Activated CD4-positive, alpha-beta T cell treated with anti-CD3 and anti-CD28 coated beads, Interleukin-2, amount 50 U/mL, for 48 hours (primary cell): ENCODE measurements at places on chromosomes 13 and 19.

- no peak for DNase-seq
Observed at GRCh38 chr13:32430018-32430747, 2.3 kb upstream of the N4BP2L1 start.

- DNase-seq: no peak
Observed at GRCh38 chr19:3881272-3882040, 971 bp downstream of the ATCAY start.

GRCh38 chr19:18307271-18307681, 15.6 kb downstream of the LSM4 start:
- DNase-seq: no peak

GRCh38 chr13:77339408-77339807, 12.5 kb upstream of the MYCBP2 start:
- DNase-seq: no peak

DNA sequence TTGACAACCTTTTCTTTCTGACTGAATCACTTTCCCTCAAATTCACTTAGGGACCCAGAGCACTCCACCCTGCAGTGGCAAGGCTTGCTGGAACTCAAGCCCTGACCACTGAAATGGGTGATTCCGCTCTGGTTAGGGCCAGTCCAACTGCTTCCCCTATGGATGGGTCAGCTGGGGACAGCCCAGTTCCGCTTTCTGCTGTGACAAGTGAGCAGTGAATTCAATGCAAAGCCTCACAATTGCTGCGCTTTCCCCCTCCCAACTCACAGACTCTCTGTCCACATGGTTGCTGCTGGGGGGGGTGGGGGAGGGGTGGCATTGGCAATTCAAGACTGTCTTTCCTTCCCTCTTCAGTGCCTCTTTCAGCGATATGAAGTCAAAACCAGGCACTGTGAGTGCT, 18.7 kb downstream of the CD70 start:
- DNase-seq: no peak

DNA sequence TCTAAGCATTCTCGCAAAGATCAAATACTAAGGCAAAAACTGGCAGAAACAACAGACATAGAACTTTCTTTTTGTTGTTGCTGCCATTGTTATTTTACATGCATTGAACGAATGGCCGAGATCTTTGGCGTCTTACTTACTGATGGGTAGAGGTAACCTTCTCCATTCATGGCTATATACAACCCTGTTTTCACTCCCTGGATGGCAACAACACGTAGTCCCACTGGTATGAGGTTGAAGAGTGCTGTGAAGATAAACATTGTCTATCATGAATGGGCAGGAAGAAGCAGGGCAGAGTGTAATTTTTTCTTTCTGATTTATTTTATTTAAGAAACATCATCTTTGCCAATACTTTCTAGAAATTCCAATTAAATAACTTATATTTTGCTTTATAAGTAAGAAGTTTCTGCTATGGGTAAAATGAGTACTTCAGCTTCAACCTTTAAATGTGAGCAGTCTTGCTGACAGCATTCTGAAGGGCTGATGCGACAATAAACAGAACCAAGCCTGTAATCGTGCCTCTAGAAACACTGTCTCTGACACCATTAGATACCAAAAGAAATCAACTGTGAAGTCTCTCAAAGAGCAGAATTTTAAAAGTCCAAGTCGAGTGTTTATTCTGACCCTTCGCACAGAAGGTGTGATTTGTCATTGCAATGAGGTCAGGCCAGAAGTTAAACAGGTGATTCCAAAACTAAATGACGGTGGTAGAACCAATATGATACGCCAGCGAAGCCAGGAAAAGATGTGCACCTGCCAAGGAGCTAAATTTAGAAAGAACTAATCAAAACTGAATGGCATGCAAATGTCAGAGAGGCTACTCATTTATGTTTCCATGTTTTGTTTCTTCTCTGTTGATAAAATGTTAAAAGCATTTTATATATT, 416.4 kb downstream of the ITGBL1 start:
- no peak for DNase-seq

DNA sequence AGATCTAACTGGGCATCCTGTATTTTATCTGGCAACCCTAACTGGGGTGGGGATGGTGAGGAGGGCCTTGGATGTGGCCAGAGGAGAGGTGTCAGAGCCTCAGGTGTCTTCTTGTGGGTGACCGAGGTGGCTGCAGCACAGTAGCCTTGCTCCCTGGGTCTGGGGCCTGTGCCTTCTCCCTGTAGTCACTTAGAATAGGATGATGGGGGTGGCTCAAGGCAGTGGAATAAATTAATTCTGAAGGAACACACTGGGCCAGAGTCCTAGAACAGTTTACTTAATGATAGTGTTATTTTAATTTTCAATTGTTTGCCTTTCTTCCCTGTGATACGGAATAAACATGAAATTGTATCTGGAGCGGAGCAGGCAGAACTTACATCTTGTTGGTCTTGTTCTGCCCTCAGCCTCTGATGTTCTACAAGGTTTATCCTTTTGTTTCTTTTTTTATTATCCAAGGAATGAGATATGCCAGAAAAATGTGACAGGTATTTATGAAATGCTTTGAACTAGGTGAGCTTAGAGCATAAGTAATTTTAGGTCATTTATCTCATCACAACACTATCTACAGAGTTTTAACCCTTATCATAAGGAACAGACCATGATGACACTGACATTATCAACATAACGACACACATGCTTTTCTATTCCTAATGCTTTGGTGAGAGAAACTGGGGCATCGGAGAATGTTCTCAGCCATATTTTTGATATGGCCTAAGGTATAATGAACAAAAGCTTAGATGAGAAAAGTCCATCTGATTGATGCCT, 51.4 kb downstream of the LRCH1 start:
- DNase-seq: no peak

GRCh38 chr19:3041327-3041726, 12.2 kb upstream of the TLE2 start:
- no peak for DNase-seq

GRCh38 chr13:51764184-51765141, 39.5 kb downstream of the DHRS12 start:
- DNase-seq: peak; percentile 76

GRCh38 chr13:108428691-108429090, 159.2 kb downstream of the TNFSF13B start:
- DNase-seq: no peak

DNA sequence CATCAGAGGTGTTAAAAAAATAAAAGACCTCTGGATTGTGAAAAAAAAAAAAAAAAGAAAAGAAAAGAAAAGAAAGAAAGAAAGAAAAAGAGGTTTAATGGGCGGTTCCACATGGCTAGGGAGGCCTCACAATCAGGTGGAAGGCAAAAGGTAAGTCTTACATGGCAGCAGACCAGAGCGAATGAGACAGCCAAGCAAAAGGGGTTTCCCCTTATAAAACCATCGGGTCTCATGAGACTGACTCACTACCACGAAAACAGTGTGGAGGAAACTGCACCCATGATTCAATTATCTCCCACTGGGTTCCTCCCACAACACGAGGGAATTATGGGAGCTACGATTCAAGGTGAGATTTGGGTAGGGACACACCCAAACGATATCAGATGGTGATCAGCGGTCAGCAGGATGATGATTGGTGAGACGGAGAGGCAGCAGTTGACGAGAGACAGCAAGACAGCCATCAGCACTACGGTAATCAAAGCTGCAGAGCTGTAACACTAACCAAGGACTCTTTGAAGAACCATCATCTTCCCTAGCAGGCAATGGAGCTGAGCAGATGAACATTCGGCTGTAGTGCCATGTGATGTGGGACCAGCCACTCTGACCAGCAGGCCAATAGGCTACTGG, 3.9 kb upstream of the CD209 start:
- peak; percentile 32 for DNase-seq

DNA sequence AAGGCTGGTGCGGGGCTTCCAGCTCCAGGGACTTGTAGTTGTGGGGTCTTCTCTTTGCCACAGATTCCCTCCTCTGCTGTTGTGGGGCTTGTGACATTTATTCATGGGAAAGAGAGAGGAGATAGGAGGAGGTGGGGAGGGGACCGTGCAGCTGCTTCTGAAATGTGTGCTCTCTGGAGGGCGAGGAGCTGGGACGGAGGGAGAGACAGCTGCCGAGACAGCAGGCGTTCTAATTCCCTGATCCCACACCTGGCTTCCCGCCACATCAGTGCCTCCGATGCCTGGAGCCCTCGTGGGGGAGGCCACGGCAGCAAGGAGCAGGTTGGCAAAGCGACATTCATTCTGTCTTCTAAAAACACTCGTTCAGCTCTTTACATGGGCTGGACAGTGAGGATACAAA, 164.4 kb downstream of the USP12 start:
- DNase-seq: no peak

- DNase-seq: no peak
Observed at GRCh38 chr13:112464720-112465119, 88.6 kb downstream of the SPACA7 start.

GRCh38 chr13:40102854-40103253, 447.4 kb downstream of the COG6 start:
- peak; percentile 92 for DNase-seq

DNA sequence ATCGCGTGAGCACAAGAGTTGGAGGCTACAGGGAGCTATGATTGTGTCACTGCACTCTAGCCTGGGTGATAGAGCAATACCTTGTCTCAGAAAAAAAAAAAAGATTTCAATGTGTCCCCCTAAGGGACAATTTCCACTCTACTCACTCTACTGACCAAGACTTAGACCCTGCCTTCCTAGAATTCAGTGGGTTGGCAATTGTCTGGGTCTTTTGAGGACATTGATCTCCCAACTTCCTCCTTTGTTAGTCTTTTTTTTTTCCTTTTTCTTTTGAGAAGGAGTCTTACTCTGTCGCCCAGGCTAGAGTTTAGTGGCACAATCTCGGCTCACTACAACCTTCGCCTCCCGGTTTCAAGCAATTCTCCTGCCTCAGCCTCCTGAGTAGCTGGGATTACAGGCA, 2.2 kb downstream of the SPTBN4 start:
- no peak for DNase-seq

DNA sequence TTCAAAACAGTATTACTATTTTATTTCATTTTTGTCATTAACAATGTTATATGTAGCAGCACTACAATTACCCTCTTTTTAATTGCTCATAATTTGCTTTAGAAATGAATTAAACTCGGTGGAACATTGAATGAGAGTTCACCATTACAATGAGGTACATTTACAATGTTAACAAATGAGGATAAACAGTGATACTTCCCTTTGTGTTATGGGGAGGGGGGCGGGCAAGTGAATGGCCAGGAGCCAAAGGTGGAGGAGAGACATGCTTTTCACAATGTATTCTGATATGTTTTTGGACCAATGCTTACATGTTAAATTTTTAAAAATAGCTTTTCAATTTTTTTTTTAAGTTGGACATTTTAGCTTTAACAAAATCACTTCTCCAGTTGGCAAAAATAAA, 34.2 kb downstream of the NALCN start:
- DNase-seq: no peak

DNA sequence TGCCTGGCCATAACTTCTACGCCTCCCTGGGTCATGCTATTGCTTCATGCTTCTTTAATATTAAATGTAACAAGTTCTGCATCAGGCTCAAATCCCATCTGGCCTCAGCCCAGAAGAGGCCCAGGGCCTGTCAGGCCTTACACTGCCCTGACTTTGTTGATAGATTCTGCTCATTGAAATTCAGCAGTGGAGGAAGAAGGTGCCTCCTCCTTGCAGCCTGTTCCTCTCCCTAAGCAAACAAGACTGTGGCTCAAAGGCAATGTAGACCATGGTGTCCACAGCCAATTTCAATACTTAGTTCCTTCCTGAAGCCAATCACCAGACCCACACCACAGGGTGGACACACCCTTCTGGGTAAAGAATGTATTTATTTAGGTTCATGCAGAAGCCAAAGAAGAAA, 59.4 kb downstream of the LACC1 start:
- DNase-seq: no peak

DNA sequence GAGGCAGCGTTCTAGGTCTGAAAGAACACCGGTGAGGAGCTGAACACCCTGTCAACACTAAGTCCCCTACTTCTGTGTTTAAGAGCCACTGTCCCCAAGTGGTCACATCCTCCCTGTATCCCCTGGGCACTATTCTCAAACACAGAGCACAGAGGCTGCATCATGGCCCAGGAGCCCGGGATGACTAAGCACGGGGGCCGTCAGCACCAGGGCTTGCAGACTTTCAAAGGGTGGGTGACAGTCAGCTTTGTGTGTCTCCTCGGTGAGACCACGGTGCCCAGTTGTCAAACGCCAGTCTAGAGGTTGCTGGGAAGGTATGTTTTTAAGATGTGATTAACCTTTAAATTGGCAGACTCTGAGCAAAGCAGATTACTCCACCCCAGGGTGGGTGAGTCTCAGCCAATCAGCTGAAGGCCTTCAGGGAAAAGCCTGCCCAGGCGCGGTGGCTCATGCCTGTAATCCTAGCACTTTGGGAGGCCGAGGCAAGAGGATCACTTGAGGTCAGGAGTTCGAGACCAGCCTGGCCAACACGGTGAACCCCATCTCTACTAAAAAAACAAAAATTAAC, 8.0 kb downstream of the MAP2K2 start:
- DNase-seq: no peak

GRCh38 chr13:44758630-44759383, 182.7 kb upstream of the TSC22D1 start:
- peak; percentile 12 for DNase-seq

DNA sequence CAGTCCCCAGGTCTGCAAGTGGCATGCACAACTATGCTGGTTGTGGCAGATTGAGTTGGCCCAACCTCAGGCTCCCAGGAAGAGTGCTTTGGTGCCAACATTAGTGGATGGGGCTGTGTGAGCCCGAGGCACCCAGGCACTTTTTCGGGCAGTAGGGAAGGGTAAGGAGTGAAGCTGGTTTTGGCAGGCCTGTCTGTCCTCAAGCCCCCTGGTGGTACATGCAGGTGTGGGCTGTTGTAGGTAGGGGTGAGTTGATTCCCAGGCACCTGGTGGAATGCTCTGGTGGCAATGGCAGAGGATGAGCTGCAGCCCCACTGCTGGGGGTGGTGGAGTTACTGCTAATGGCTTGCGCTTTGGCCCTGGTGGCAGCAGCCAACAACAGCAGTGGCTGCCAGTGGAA, 723.7 kb upstream of the SLITRK1 start:
- no peak for DNase-seq

DNA sequence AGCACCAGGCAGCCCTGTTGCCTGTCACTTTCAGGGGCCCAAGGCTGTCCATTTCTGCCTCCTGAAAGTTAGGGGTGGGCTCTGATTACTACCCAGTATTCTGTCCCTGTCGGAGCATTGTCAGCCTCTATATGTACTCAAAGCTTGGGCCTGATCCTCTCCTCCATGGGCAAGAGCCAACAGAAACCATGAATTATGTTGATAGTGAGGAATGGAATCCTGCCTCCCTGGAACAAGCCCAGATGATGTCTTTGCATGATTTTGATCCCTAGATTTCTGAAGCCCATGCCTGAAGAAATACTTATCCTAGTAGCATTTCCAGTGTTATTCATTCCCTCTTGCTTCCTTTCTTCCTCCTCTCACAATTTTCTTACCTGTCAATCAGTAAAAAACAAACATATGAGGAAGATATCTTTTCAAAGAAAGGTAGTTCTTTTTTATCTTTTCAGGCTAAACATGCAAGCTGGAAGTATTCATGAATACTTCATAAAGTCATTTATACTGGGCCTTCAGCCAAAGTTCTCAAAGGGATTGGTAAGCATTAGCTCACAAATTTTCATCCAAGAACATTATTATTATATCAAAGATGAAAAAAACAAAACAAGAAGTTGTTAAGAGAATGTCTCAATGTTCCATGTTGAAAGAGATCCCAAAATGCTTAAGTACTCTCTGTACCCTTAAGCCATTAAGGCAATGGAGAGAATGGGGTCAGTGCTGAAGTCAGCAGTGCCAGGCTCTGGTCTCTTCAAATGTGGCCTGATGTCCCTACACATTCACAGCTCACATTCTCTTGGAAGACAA, 171.7 kb downstream of the NHLRC3 start:
- no peak for DNase-seq

- no peak for DNase-seq
Observed at GRCh38 chr13:110592665-110593064, 22.7 kb upstream of the NAXD start.

- no peak for DNase-seq
Observed at GRCh38 chr13:106088085-106088484, 447.4 kb downstream of the EFNB2 start.
